Transverse colon (tissue), 4 donors: ENCODE measurements at places on chromosomes 7 and 10.

DNA sequence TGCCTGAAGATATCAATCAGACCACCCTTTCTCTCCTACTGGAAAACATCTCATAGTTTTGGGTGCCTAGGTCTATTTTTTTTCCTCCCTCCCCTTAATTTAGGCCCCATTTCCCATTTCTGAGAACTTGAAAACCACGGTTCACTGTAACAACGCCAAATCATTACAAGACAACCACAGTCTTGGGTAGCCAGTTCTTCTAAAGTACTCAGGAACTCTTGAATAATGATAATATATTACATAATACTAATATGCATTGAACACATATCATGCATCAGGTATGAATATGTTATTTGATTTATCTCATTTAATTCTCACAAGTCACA lies 185.1 kb upstream of the ADO start:
- no peak for DNase-seq

GRCh38 chr7:109950821-109951564 lies 1139.9 kb upstream of the LRRN3 start:
- no peak for DNase-seq

GRCh38 chr10:78726171-78726570 lies 342.6 kb upstream of the ZMIZ1 start:
- no peak for DNase-seq

- no peak for DNase-seq
These were observed 182.1 kb downstream of the CPEB3 start for GRCh38 chr10:92108747-92109146.

DNA sequence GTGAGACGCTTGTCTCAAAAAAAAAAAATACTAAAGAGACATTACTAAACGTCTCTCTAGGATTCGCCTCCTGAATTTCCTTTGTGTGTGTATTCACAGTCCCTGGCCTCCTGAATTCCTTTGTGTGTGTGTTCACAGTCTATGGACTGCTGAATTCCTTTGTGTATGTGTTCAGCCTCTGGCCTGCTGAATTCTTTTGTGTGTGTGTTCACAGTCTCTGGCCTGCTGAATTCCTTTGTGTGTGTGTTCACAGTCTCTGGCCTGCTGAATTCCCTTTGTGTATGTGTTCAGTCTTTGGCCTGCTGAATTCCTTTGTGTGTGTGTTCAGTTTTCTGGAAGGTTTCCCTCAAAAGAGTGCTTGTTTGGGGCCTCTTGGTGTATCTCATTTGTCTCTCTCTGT lies 8.2 kb downstream of the BMS1 start:
- no peak for DNase-seq

GRCh38 chr10:32381165-32381564 lies 34.2 kb upstream of the EPC1 start:
- no peak for DNase-seq
